ENCODE measurements at places on chromosomes 4 and X. TPM values are rescaled to one million over a fixed set of nuclear protein-coding genes. Genes with fewer than 3 reads are reported as not detected.
A peak's percentile ranks its signal among the peaks of the same experiment; 100 is the strongest.

Gene FAM9C
- not detected for polyA plus RNA-seq

GRCh38 chrX:2486476-2487133 is 14.2 kb downstream of the DHRSX start:
- no peak for DNase-seq

DNA sequence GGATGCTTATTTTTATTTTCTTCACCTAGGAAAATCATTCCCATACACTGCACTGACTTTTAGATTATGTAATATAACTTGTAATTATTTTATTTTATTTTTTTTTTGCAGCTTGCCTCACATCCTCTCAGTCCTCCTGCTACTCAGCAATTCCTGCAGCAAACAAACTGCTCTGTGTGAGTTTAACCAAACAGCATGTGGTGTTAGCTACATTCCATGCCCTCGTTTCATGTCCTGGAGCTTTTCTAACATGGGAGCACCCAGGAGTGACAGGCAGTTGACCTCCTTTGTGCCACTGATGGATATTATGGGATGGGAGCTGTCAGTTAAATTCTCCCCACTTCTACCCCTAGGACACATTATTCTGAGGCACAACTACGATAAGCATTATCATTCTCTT is 24.8 kb downstream of the CXCL1 start:
- no peak for DNase-seq

DNA sequence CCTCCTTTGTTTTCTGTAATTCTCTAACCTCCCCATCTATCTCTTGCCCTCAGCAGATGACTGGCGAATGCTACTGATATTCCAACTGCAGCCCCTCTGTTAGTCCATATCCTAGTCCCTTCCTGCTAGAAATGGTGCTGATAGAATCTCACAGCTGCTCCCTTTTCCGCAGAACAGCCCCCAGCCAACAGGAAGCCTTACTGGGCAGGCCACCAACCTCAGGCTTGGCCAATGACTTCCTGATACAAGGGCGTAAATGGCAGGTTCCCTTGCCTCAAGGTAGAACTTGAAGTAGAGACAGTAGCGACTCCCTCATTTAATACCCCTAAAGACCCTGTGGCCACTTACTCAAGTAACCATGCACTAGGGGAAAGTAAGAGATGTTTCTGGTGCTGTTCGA is 26.7 kb upstream of the SLC2A9 start:
- DNase-seq: peak; percentile 5

GRCh38 chr4:128711361-128711760 is 98.1 kb upstream of the JADE1 start:
- DNase-seq: no peak

GRCh38 chrX:97234471-97235081 is 350.9 kb downstream of the RPA4 start:
- DNase-seq: no peak

- no peak for DNase-seq
Observed at GRCh38 chr4:6803246-6803645, 20.7 kb downstream of the KIAA0232 start.
